Memory B cell (primary cell): ENCODE measurements at places on chromosomes 7 and 10.
A peak's percentile ranks its signal among the peaks of the same experiment; 100 is the strongest.

GRCh38 chr10:29648114-29648982, 13.6 kb upstream of the SVIL start:
- no peaks in the 10 kb centered on the region for H3K27me3 ChIP-seq
- no peak overlapping the region for H3K4me3 ChIP-seq
- H3K36me3 ChIP-seq = no peaks in the 10 kb centered on the region
- no peak overlapping the region for H3K27ac ChIP-seq

GRCh38 chr10:128869101-128869749, 597.8 kb upstream of the MGMT start:
- peaks cover 2% of the 10 kb centered on the region for H3K27me3 ChIP-seq
- no peak for DNase-seq
- H3K36me3 ChIP-seq = no peaks in the 10 kb centered on the region
- no peak overlapping the region for H3K27ac ChIP-seq

GRCh38 chr7:110804501-110804900, 286.4 kb upstream of the LRRN3 start:
- H3K27me3 ChIP-seq = no peaks in the 10 kb centered on the region
- no peak for DNase-seq
- H3K4me1 ChIP-seq = no peaks in the 10 kb centered on the region
- no peak overlapping the region for H3K27ac ChIP-seq

GRCh38 chr7:108086962-108087361, 43.2 kb downstream of the LAMB4 start:
- peaks cover 7% of the 10 kb centered on the region for H3K27me3 ChIP-seq
- no peaks in the 10 kb centered on the region for H3K4me1 ChIP-seq
- DNase-seq = no peak
- H3K4me3 ChIP-seq = no peak overlapping the region

DNA sequence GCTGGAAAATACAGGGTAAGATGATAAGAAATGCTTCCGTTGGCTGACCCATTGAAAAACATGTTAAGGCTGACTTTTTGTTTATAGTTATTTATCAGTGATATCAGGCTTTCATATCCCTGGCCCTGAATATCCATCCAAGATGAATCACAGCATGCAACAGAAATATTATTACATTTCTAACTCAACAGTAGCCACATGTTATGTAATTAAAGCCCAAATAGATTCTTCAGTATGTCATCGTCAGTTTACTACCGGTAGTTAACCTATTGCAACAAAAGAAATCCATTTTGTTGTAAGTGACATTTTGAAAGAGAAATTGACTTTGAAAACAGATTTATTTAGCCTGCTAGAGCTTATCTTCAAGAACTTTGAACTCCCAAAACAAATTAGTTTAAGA, 354.1 kb upstream of the CELF2 start:
- no peak overlapping the region for H3K27ac ChIP-seq
- H3K36me3 ChIP-seq = no peaks in the 10 kb centered on the region
- no peaks in the 10 kb centered on the region for H3K4me1 ChIP-seq

DNA sequence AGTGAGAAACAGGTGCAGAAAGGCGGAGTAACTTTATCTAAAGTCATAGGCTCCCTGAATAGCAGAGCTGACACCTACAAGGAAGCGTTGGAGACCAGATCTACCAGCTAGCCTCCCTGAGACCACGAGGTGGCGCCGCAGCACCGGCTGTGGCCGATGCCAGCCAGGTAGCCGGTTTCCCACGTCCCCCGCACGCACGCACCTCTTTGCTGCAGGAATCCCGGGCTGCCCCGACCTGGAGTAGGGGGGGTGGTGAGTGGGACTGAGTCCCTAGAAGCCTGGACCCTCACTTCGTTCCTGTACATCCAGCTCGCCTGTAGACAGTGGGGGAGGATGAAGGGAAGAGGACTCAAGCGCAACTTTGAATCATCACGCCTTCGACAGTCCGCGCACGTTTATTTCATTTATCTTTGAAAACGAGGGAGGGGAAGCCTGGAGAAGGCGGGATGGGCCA, 3.7 kb downstream of the ELOVL3 start:
- peaks cover 20% of the 10 kb centered on the region for H3K4me1 ChIP-seq
- H3K36me3 ChIP-seq = no peaks in the 10 kb centered on the region
- H3K4me3 ChIP-seq = peak overlapping the region; percentile 82
- DNase-seq = peak; percentile 83

DNA sequence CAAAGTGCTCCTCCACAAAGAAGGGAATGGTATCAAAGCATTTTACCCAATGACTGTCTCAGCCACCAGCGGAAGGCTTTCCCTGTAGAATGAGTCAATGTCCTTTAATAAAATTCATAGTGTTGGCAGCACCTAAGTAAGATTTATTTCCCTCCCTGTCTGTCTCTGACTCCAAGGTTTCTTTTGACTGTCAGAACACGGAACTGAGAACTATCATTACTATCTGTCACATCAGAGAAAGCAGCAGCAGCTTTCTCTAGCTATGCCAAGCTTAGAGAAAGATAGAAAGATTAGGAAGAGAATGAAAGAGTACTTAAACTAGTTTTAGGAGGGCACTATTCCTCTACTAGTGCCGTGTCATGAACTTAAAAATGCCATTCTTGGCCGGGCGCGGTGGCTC, 400.1 kb downstream of the SORCS1 start:
- H3K4me1 ChIP-seq = no peaks in the 10 kb centered on the region
- H3K4me3 ChIP-seq = no peak overlapping the region
- no peaks in the 10 kb centered on the region for H3K36me3 ChIP-seq
- H3K27me3 ChIP-seq = no peaks in the 10 kb centered on the region

DNA sequence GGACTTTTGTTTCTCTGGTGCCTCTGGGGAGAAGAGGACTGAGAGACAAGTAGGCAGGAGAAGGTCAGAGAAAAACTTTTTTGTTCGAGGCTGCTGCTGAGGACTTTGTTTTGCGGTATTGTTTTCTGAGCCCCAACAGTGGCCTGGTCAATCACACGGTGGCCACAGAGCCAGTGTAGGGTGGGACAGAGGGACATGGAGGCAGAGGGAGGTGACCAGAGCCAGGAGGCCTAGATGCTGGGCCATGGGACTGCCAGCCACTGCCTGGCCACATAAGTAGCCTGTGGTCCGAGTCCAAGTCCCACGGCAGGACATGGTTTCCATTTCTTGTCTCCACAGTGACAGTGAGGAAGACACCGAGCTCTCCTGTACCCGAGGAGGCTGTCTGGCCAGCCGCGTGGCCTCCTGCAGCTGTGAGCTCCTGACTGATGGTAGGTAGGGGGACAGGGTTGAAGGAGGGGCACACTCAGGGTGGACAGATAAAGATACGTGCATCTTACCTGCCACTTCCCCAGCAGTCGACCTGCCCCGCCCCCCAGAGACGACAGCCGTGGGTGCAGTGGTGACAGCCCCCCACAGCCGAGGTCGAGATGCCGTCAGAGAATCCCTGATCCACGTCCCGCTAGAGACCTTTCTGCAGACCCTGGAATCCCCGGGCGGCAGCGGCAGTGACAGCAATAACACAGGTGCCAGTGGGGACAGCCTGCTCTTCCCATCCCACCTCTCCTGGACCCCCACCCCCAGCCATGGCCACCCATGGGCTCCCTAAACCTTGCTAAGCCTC, 27.5 kb downstream of the SH2B2 start:
- no peak overlapping the region for H3K4me3 ChIP-seq
- no peak for DNase-seq
- no peak overlapping the region for H3K27ac ChIP-seq

GRCh38 chr7:117251687-117252086, 71.2 kb downstream of the WNT2 start:
- DNase-seq = no peak
- no peaks in the 10 kb centered on the region for H3K36me3 ChIP-seq
- H3K4me1 ChIP-seq = no peaks in the 10 kb centered on the region
- H3K27ac ChIP-seq = no peak overlapping the region
- no peak overlapping the region for H3K4me3 ChIP-seq
- H3K27me3 ChIP-seq = peaks cover 10% of the 10 kb centered on the region

GRCh38 chr10:108180878-108181277, 1016.4 kb upstream of the SORCS1 start:
- H3K27ac ChIP-seq = no peak overlapping the region
- no peak for DNase-seq
- no peaks in the 10 kb centered on the region for H3K4me1 ChIP-seq
- H3K4me3 ChIP-seq = no peak overlapping the region
- no peaks in the 10 kb centered on the region for H3K36me3 ChIP-seq
- H3K27me3 ChIP-seq = no peaks in the 10 kb centered on the region

GRCh38 chr7:131859147-131859821, 302.9 kb upstream of the PODXL start:
- DNase-seq = peak; percentile 19
- H3K36me3 ChIP-seq = no peaks in the 10 kb centered on the region
- H3K27me3 ChIP-seq = no peaks in the 10 kb centered on the region
- no peak overlapping the region for H3K4me3 ChIP-seq

- DNase-seq = no peak
- H3K4me3 ChIP-seq = peak overlapping the region; percentile 22
- peaks cover 60% of the 10 kb centered on the region for H3K4me1 ChIP-seq
- H3K36me3 ChIP-seq = peaks cover 32% of the 10 kb centered on the region
Measured at GRCh38 chr10:26445411-26446031, 7.4 kb downstream of the APBB1IP start.

GRCh38 chr10:131698232-131698631, 202.6 kb upstream of the PPP2R2D start:
- peaks cover 2% of the 10 kb centered on the region for H3K27me3 ChIP-seq
- H3K27ac ChIP-seq = no peak overlapping the region
- no peak overlapping the region for H3K4me3 ChIP-seq
- no peak for DNase-seq
- no peaks in the 10 kb centered on the region for H3K4me1 ChIP-seq
